Daoy (cell line): ENCODE measurements at places on chromosomes 1 and 21.

DNA sequence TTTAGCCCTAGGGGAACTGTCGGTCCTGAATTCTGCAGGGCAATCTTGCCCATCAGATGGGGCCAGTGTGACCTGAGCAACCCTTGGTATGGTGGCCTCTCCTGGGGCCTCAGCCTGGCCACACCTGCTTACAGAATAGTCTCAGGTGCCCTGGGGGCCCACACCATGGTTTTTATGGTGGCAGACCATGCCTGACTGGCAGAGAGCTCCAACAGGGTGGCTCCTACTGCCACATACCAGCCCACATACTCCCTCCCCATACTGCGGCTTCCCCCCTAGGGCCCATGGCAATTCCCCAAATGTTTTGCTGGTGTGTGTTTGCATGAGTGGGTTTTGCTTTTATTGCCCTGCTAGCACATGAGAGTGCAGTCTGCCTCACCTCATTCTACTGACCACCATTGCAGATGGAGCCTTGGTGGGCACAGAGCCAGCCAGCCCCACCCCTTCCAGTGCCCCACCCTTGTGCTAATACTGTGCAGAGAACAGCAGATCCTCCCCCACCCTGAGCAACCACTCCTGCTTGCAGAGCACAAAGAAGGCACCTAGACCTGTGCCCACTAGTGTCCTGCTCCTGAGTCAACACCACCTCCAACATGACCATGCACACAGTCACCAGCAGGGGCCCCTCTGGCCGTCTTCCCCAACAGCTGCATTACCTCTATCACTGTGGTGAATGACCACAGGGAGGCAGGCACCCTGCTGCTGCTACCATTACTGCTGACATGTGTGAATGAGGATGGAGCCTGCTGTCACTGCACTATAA is 86.8 kb downstream of the GDAP2 start:
- peak; percentile 55 for DNase-seq

GRCh38 chr1:234542211-234542850 is 63.4 kb upstream of the TARBP1 start:
- DNase-seq = no peak

DNA sequence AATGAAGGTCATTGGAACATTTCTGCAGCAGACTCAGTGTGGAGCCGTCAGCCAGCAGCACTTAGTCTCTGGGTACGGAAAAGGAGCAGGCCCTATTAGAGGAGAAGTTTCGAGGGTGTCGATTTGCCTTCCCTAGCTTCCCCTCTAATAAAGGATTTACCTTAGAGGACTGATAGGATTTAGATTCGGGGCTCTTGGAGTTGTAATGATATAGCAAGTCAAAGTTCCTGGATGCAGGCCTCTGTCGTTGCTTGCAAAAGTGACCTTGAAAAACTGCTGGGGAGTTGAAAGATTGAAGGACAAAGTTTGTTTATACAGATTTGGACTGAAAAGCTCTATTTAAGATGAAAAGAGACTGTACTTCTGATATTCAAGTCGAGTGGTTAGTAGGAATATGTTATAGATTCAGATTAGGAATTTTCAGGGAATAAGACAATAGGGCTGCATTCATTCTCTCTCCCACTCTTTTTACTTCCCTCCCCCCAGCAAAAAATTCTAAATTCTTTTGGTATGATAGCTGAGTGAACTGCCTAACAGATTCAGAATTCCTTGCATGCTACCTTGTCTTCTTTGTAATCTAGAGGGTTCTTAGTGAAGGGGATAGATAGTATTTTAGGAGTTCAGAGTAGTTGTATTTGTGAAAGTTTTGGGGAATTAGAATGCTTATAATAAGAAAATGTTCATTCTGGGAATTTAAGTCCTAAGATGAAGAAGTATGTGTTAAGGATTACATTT is 19.2 kb downstream of the NFYC start:
- no peak for DNase-seq

GRCh38 chr1:93552741-93553455 is 105.0 kb downstream of the FNBP1L start:
- DNase-seq = peak; percentile 77

- DNase-seq = no peak
These were observed 124.6 kb downstream of the BACH1 start for GRCh38 chr21:29423099-29423870.

DNA sequence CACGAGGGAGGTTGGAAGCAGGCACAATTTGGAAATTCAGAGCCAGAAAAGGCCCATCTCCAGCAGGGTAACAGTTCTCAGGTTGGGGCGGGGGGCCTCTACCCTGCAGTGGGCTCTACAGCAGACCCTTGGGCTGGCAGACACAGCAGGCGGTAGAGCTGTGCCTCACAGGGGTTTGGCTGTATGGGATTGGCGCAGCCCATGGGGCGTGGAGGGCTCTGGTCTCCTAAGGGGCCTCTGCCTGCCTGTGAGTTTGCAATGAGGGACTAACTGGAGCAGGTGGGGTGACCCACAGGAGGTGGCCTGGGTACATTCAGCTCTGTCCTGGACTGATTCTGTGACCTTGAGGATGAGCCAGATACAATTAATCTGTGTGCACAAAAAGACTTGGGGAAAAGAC is 124.1 kb downstream of the CAMTA1 start:
- DNase-seq = no peak

DNA sequence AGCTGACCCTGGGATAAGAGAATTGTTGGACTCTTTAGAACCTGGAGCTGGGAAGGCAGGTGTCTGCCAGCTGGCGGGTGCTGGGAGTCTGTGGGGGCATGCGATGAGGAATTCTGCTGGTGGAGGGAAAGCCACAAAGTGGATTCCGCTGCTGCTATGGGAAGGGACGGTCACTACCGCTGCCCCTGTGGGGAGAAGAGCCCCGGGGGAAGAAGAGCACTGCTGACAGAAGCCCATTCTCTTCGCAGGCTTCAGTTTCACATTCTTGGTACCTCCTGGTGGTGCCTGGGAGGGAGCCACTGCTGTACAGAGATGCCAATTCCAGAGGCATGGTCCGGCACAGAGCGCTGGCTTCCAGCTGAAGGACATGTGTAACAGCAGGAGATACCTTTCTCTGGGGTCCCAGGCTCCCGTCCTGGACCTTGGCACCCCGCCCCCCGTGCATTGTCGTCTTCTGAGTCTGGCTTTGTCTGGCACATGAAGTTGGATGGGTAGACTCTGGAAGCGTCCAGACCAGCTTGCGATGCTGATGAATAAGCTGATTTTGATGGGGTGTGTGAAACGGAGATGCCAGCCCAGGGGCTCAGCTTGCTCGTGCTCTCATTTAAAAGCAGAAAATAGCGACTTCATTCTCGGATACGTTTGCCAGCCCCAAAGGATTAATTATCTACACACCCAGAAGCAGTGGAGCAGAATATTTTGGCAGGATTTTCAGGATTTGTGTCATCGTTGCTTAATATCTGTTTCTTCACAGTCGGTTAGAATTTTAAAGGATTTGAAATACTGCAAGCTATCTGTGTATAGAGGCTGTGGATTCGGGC is 13.2 kb downstream of the PDXK start:
- peak; percentile 48 for DNase-seq

DNA sequence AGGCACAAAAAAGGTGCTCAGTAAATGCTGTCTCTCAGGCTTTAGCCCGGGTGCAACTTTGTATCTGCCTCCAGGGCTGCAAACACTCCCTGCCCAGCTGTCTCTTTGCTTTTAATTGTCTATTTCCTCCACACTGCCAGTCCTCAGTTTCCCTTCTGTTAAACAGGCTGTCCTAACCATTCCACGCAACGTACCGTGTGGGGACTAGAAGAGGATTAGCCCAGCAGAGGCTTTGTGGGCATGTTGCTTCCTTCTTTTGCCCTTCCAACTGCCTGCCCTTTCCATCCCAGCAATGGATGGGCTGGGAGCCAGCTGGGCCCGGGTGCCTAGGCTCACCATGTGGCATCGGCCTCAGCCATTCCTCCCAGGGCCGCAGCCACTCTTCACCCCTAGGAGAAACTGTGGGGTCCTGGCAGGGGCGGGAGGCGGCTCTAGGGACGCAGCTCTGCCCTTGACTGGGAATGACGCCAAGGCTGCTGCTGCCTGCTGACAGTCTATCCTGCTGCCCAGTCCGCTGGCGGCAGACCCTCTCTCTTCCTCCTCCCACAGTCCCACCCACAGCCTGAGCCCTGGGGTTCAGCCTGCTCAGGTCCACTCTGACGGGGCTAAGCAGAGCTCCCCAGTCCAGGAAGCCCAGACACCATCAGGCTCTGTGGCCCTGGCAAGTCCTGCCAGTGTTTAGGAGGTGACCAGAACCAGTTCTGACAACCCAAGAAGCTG is 40.6 kb upstream of the LRP8 start:
- no peak for DNase-seq

DNA sequence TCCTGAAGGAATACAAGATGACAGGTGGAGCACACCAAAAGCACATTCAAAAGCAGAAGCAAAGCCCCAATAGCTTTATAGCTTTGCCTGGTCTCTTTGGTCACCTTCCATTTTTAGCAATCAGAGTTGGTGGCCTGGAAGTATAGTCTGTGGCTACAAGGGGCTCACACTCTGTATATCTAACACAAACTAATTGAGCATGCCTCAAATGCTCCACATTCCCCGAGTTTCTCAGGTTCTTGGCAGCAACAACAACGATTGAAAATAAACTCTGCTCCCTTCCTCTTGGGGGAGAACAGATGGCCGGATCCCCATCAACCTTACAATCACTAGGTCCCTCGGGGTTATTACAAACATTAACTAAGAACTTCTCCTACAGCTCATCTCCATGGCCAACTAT is 24.9 kb upstream of the TADA1 start:
- DNase-seq = no peak

DNA sequence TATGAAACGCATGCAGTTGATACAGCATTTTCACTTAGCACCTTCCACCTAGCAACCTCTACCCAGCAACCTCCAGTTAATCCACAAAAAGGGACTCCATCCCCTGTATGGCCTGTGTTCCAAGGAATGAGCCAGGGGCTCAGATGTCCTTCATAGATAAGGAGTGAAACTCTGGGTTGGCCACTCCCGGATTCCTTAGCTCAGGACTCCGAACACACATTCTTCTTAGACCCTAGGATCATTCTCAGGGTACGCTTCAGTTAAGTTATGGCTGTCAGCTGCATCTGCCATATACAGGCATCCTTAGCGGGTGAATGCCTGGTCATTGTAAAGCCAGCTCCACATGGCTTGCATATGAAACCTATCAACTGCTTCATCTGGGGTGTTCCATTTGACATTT is 15.9 kb upstream of the IFI6 start:
- no peak for DNase-seq

DNA sequence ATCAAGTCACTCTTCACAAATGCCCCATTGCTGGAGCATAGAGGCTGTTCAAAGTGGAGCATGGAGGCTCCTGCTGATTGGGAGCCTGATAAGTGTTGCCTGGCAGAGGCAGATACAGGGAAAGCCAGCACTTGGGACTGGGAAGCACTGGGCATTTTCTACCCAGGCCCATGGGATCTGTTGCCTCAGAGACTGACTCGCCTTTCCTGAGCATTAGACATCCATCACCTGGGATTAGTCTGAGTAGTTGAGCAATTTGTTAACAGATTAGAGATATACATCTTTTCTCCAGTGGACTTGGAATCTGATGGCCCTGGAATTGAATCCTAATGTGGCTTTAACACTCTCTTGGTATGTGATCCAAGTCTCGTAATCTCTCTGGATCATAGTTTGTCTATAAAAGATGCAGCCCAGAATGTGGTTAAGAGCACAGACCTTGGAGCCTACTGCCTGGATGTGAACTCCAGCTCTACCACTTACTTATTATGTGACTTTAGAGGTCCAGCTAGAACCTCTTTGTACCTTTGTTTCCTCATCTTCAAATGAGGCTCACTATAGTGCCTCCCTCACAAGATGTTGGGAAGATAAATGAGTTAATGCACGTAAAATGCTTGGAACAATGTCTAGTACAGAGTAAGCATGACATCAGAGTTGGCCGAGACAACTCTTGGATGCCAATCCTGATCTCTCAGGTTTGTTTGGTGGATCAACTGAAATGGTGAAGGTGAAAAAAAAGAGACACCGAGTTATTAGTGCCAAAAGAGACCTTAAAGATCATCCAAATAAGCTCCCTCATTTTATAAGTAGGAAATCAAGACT is 38.3 kb upstream of the NRDC start:
- no peak for DNase-seq

DNA sequence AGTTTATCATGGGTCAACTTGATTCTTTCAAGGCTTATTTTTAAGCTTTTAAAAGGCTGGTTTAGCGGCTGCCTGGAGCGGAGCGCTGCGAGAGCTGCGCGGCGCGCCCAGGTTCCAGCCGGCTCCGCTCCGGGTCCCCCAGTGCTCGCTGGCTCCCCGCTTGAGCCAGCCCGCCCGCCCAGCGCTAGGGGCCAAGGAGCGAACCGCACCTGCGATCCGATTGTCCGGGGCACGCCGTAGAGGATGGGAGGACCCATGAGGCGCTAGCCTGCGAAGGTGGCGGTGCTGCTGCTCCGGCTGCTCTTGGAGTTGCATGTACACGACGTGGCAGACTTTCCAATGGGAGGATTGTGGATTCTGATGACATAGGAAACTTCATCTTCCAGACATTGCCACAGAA is 9.9 kb upstream of the CFHR4 start:
- DNase-seq = peak; percentile 13

DNA sequence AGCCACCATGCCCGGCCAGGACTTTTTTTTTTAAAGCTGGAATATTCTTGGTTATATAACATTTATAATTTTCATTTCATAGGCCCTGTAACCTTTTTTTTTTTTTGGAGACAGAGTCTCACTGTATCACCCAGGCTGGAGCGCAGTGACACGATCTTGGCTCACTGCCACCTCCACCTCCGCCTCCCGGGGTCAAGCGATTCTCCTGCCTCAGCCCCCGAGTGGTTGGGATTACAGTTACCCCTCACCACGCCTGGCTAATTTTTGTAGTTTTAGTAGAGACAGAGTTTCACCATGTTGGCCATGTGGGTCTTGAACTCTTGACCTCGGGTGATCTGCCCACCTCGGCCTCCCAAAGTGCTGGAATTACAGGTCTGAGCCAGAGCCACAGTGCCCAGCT is 12.6 kb downstream of the ZYG11B start:
- no peak for DNase-seq

- no peak for DNase-seq
These were observed 165.6 kb upstream of the POGK start for GRCh38 chr1:166673722-166674121.

- DNase-seq = peak; percentile 89
These were observed 778 bp downstream of the EVI5 start for GRCh38 chr1:92784021-92784638.

- no peak for DNase-seq
These were observed 99.6 kb downstream of the CENPF start for GRCh38 chr1:214702556-214702955.

- no peak for DNase-seq
These were observed 217.9 kb upstream of the VAMP3 start for GRCh38 chr1:7553042-7553690.

GRCh38 chr1:176885341-176885740 is 279.2 kb downstream of the ASTN1 start:
- no peak for DNase-seq
